ENCODE measurements at places on chromosomes 7 and 10.

- no peak overlapping the region for H3K27ac ChIP-seq
- H3K27me3 ChIP-seq, result peaks cover under 1% of the 10 kb centered on the region
- H3K36me3 ChIP-seq, result no peaks in the 10 kb centered on the region
- no peak overlapping the region for H3K4me3 ChIP-seq
These were observed 42.2 kb downstream of the GPR85 start for GRCh38 chr7:113044394-113044793.

DNA sequence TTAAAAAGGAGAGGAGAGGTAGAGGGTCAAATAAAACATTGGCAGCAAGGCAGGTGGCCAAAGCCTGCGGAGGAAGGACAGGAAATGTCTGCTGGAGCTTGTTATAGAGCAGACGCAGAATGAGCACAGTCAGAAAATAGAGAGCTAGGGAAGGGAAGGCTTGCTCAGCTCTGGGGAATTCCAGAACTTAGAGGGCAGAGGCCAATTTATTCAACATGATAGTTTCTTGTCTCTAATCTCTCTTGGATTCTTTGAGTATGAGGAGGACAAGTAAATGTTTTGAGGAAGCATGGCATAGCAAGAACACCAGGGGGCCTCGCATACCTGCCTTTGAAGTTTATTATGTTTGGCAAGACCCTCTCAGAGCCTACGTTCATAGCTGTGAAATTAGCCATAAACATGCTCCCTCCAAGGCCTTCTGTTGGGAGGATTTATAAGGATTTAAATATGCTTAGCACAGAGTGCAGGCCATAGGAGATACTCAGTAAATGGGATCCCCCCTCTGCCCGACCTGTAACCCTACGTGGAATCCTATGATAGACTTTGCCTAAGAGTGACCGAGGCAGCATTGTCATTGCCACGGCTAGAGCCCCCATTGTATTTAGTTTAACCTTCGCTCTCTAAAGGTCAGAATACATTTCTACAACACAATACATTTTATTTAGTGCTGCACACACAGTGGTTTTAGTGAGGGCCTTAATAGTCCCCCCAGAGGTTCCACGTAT lies 293.9 kb downstream of the CCDC3 start:
- H3K27me3 ChIP-seq, result no peaks in the 10 kb centered on the region
- no peaks in the 10 kb centered on the region for H3K36me3 ChIP-seq
- no peak overlapping the region for H3K4me3 ChIP-seq
- no peaks in the 10 kb centered on the region for H3K4me1 ChIP-seq

- no peaks in the 10 kb centered on the region for H3K4me1 ChIP-seq
- no peaks in the 10 kb centered on the region for H3K27me3 ChIP-seq
- no peak overlapping the region for H3K27ac ChIP-seq
- H3K36me3 ChIP-seq, result no peaks in the 10 kb centered on the region
These were observed 76.4 kb downstream of the FAM107B start for GRCh38 chr10:14698111-14698828.

DNA sequence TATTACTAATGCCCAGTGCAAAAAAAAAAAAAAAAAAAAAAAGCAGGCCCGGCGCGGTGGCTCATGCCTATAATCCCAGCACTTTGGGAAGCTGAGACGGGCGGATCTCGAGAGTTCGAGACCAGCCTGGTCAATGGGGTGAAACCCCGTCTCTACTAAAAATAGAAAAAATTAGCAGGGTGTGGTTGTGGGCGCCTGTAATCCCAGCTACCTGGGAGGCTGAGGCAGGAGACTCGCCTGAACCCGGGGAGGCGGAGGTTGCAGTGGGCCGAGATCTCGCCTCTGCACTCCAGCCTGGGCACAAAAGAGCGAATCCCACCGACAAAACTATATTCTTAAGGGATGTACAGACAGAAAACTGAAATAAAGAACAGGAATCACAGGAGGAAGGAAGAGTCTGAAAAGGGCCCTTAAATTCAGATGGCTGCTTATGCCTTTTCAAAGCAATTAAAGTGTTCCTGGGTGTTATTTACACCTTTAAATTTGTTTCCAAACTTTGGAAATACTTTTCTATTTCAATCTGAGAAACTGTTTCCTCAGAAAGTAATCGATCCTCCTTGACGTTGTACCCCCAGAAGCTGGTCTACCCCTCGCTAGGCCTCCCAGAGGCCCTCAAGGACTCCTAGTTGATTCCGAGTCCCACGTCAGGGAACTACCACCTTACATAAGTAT lies 2.0 kb upstream of the KMT2E start:
- peaks cover 21% of the 10 kb centered on the region for H3K4me1 ChIP-seq
- H3K36me3 ChIP-seq, result no peaks in the 10 kb centered on the region
- no peaks in the 10 kb centered on the region for H3K27me3 ChIP-seq
- peak overlapping the region; percentile 97 for H3K27ac ChIP-seq
- H3K4me3 ChIP-seq, result peak overlapping the region; percentile 99

GRCh38 chr10:66604195-66604594 lies 321.6 kb upstream of the LRRTM3 start:
- H3K36me3 ChIP-seq, result no peaks in the 10 kb centered on the region
- no peaks in the 10 kb centered on the region for H3K27me3 ChIP-seq
- H3K4me3 ChIP-seq, result no peak overlapping the region

- DNase-seq, result no peak
- peaks cover 9% of the 10 kb centered on the region for H3K4me1 ChIP-seq
- H3K4me3 ChIP-seq, result no peak overlapping the region
These were observed 12.9 kb upstream of the DENND2A start for GRCh38 chr7:140653319-140654108.

GRCh38 chr7:111290982-111291381 lies 200.1 kb downstream of the LRRN3 start:
- no peaks in the 10 kb centered on the region for H3K36me3 ChIP-seq
- H3K27ac ChIP-seq, result no peak overlapping the region
- H3K4me3 ChIP-seq, result no peak overlapping the region
- DNase-seq, result no peak
- H3K4me1 ChIP-seq, result no peaks in the 10 kb centered on the region
